ENCODE measurements at places on chromosomes 7 and 10.

- no peak for DNase-seq
These were observed 9.0 kb upstream of the TBXAS1 start for GRCh38 chr7:139820089-139820488.

DNA sequence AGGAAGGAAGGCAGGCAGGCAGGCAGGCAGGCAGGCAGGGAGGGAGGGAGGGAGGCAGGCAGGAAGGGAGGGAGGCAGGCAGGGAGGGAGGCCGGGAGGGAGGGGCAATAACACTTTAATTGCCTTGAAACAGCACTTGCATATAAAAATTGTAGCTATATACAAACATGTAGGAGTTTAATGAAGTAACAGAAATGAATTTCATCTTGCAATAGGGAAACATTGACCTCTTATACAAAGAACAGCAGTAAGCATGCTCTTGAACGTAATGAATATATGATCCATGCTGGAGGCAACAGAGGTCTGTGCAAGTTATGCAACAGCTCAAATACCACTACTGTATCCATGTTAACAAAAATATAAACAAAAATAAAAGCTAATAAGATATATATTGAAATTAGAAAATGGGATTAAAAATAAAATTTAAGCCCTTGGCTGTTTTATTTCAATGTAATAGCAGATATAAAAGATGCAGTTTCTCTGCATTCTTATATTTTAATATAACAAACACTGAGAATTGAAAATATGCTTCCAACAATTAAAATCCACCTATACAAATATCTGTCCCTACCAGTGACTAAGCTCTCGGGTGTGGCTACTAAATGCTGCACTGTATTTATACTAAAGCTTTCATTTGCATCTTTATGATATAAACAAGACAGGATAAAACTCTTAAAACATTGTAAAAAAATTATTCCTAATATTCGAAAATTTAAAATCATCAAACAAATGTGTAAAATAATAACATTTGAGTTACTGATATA, 50.3 kb downstream of the CACNA2D1 start:
- no peak for DNase-seq

- DNase-seq: no peak
These were observed 62.0 kb upstream of the NRBF2 start for GRCh38 chr10:63071145-63071544.

DNA sequence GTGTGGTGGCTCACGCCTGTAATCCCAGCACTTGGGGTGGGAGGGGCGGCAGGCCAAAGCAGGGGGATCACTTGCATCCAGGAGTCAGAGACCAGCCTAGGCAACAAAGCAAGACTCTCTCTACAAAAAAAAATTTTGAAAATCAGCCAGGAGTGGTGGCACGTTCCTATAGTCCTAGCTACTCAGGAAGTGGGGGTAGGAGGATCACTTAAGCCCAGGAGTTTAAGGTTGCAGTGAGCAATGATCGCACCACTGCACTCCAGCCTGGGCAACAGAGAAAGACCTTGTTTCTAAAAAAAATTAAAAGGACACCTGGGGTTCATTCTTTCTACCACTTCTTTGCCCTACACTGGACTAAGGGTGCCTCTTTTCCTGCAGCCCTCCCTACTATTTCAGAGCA, 15.1 kb downstream of the WAPL start:
- DNase-seq: no peak

DNA sequence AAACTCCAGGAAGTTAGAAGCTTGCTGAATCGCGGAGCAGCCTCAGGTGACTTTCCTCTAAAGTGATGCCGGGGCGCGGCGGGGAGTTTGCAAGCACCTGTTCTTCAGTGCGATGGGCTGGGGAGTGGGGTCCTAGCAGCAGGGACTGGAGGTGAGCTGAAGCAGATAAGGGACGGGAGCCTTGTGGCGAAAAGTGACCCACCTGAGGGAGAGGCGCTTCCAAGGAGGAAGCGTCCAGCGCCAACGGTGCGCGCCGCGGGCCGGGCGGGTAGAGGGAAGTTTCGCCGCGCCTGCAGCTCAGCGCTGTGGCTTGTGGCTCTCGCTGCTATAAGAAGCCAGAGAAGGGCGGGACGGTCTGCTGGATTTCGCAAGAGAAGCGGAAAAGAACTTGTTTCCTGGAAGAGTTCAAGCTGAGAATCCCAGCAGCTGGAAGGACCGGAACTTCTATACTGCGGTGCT, at the start of gene STEAP4:
Gene STEAP4 (minus strand): TSS at position 305 of the 459 bp plus-strand sequence. CDS start 22,625 bp downstream, outside the sequence.
- DNase-seq: no peak

GRCh38 chr7:90705391-90706071, 109.4 kb downstream of the CDK14 start:
- DNase-seq: no peak

- no peak for DNase-seq
These were observed 11.8 kb downstream of the NT5C2 start for GRCh38 chr10:103181244-103181643.

DNA sequence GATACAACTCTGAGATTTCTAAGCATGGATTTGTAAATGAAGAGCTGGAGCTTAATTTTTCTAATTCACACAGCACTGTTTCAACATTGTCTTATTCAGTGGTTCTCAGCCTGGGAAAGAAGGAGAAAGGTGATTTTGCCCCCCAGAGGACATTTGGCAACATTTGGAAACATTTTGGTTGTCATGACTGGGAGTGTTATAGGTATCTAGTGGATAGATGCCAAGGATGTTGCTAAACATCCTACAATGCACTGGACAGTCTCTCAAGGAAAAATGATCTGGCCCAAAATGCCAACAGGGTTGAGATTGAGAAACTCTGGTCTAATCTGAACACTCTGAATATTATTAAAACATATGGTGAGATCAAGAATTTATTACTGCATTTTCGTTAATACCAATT, 3.8 kb upstream of the CAV2 start:
- DNase-seq: no peak

GRCh38 chr10:127029061-127029460, 123.8 kb downstream of the DOCK1 start:
- no peak for DNase-seq

DNA sequence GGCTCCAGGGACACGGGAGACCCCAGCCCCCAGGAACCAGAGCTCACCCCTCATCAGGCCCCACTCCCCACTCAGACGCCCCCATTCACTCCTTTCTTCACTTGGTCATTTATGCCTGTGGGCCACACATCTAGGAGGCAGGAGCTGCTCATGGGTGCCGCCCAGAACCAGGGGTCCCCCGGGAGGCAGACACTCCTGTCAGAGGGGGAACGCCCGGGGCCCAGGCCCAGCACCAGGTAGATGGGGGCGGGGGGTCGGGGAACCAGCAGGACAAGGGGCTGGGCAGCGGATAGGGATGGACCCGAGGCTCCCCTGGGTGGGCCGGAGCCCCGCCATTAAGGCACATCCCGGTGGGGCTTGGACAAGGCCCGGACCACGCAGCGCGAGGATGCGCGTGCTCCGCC, 11.8 kb downstream of the CALY start:
- DNase-seq: no peak

GRCh38 chr10:98332623-98333269, 64.8 kb upstream of the LOXL4 start:
- no peak for DNase-seq

DNA sequence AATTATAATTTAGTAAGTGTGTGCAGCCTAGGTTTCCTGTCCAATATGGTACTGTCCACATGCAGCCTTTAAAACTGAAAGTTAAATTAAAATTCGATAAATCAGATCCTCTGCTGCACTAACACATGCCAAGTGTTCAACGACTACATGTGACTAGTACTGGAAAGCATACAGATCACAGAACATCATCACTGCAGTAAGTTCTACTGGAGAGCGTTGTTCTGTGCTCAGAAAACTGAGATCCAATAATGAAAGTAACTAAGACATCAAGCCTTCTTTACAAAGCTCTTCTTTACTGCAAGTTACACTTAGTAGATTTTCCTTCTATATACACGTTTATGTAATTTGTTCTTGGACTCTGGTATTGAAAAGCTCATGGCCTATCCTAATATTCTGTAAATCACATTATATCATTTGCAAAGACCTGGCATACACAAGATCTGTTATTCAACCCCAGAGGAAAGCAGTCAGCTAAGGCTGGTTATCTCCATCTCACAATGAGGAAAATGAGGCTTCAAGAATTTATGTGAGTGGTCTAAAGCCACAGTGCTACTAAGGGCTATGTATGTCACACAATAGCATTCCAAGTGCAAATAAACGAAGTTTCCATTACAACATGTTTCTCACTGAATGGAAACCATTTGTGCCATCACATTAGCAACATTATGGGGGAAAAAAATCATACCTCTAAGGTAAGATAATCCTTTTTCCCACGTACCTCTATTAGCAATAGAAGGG, 77.6 kb downstream of the VPS41 start:
- DNase-seq: no peak

DNA sequence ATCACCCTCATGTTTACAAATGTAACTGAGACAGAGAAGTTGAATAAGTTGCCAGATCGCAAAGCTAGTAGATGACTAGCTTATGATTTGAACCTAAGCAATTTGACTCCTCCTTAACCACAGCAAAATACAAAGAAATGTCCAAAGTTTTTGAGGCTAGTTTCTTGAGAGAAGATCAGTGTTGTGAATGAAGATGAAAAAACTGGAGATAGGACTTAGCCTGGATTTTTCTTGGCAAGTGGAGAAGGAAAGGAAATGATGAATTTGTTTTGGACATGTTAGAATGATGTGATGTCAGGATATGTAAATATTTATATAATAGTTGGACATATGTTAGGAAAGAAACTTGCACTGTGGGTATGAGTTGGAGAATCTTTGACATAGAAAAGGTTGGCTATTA, 149.8 kb downstream of the LSMEM1 start:
- DNase-seq: no peak

DNA sequence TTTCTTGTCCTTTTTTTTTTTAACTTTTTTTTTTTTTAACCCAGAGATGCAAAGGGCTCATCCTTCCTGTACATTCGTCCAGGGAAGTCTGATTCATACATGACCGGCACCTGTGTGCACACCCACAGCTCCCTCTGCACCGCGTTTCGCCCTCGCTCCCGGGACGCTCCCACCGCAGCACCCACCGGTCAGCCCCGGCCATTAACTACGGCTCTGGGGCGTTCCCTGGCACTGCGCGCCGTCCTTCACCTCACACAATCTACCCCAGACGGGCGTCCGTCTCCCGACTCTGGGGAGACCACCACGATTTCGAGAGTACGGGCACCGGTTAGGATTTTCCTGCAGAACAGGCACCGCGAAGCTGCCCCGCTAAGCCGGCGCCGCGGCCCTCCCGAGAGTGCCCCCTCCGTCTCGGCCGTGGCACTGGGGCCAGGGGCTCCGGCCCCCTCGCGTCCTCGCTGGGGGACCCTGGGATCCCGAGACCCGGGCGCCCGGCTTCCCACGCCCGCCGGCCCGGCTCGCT, 452 bp downstream of the ATE1 start:
- peak; percentile 17 for DNase-seq

DNA sequence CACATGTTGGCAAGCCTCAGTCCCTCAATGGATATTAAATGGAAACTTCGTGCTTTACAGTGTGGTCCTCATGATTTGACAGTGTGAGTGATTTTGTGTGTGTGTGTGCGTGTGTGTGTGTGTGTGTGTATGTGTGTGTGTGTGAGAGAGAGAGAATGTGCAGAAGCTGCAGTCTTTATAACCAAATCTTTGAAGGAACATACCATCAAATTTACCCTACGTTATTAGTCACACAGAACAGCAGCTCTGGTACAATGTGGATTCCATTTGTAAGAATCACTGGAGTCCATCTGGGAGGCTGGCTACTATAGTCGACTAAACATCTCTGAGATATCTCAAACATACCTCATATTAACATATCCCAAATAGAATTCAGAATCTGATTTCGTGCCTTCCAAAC, 928.0 kb upstream of the POT1 start:
- no peak for DNase-seq

DNA sequence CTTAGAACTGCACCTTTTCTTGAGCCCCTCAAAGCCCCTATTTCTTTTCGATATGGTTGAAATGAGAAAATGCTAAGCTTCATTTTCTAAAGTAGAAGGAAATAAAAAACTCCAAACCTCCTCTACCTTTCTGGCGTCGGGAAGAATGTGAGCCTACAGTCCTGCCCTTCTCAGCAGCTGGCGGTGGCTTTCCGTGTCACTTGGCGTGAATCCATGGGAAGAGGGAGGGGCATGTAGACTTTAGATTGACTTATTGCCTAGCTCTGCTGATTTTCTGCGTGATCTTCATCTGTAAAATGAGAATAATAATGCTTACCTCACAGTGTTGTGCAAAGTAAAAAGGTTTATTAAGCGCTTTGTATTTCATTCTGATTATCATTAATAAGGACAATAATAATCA, 35.0 kb downstream of the PRR15 start:
- DNase-seq: no peak

GRCh38 chr7:84389242-84389641, 194.7 kb upstream of the SEMA3A start:
- no peak for DNase-seq

DNA sequence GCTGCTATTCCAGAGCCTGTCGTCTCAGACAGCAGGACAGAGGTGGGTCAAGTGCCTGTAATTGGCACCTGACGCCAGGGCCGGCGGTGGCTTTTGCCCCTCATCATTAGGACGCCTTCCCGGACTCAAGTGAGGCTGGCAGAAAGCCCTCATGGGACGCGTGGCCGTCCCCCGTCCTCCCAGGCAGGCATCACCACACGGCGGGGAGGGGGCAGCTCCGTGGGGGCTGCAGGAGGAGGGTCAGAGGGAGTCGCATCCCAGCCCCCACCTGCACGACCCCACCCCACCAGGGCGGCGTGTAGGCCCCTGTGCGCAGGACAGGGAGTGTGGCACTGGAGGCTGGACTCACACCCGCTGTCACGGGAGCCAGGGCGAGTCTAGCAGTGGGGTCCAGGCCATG, 16.3 kb downstream of the CFAP46 start:
- DNase-seq: no peak

DNA sequence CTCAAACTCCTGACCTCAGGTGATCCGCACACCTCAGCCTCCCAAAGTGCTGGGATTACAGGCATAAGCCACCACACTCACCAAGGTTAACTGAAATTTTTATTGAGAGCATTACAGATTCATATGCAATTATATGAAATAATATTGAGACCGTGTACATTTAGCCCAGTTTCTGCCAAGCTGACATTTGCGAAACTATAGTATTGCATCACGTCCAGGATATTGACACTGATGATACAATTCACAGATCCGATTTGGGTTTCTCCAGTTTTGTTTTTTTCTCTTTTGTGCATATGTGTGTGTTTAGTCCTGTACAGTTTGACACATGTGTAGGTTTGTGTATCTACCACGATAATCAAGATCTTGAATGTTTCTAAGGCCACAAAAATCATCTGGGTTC, 627.9 kb upstream of the FOXK1 start:
- no peak for DNase-seq

- DNase-seq: no peak
These were observed 8.8 kb downstream of the MAFK start for GRCh38 chr7:1539181-1539881.

GRCh38 chr7:128903621-128904361, 6.7 kb downstream of the KCP start:
- no peak for DNase-seq

DNA sequence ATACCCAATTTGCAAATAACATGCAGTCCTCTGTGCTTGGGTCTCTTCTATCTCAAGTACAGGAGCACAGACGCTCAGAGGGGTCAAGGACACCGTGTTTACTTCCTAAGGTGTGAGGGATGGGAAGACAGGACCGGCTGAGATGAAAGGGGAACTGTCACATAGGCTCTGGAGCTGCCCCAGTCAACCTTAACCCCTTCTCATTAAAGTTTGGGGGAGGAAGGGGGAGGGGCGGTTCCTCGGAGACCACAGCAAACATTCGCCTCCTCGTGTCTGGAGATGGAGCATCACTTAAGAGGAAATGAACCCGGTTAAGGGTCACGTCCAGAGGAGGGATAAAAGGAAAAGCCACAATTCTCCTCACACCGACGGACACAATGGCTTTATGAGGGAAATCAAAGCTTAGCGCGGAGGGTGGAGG, 1.1 kb downstream of the SH3PXD2A start:
- DNase-seq: no peak

GRCh38 chr7:71237945-71238344, 106.0 kb downstream of the GALNT17 start:
- DNase-seq: no peak

Measured in CD4-positive, alpha-beta T cell treated with Interleukin-2 at 100 ng/mL for 4 hours (primary cell).